Stimulated activated CD4-positive, alpha-beta T cell treated with anti-CD3 and anti-CD28 coated beads, Interleukin-4, amount 100 ng/mL, for 1 hour (primary cell): ENCODE measurements at places on chromosomes 1 and 21.

GRCh38 chr1:41791667-41792484, 126.8 kb downstream of the HIVEP3 start:
- DNase-seq = peak; percentile 30

DNA sequence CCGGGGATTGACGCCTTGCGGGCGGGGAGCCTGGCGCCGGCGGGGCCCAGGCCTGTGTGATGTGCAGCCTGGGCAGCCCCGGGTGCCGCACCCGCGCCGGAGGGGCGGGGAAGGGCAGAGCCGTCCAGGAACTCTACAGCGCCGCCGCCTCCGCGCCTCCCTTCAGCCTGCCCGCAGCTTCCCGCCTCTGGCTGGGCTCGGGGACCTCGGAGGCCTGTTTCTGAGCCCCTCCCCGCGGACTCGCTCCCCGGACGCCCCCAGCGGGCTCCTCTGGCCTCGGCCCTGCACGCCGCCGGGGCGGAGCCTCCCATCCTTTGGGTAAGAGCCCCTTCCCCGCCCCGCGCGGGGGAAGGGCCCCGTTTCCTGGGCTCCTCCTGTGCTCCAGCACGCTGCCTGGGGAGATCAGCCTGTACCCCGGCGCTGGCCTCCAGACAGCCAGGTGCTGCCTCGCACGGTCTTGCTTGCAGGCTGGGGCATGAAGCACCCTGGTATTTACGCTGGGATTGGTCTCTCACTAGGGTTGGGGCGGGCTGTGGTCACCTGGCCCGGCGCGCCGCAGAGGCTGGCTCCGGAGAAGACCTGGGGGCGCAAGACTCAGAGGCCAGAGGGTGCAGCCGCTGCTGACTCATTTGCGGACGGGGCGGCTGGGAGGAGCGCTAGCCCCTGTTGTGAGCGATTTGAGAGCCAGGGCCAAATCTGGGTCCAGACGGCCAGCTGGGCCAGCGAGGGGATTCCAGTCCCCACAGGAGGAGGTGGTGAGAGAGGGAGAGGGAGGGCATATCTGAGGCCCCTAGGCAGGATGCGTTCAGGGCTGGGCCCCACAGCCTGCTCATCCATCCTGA, 5.7 kb upstream of the ACOT11 start:
- DNase-seq = peak; percentile 55

DNA sequence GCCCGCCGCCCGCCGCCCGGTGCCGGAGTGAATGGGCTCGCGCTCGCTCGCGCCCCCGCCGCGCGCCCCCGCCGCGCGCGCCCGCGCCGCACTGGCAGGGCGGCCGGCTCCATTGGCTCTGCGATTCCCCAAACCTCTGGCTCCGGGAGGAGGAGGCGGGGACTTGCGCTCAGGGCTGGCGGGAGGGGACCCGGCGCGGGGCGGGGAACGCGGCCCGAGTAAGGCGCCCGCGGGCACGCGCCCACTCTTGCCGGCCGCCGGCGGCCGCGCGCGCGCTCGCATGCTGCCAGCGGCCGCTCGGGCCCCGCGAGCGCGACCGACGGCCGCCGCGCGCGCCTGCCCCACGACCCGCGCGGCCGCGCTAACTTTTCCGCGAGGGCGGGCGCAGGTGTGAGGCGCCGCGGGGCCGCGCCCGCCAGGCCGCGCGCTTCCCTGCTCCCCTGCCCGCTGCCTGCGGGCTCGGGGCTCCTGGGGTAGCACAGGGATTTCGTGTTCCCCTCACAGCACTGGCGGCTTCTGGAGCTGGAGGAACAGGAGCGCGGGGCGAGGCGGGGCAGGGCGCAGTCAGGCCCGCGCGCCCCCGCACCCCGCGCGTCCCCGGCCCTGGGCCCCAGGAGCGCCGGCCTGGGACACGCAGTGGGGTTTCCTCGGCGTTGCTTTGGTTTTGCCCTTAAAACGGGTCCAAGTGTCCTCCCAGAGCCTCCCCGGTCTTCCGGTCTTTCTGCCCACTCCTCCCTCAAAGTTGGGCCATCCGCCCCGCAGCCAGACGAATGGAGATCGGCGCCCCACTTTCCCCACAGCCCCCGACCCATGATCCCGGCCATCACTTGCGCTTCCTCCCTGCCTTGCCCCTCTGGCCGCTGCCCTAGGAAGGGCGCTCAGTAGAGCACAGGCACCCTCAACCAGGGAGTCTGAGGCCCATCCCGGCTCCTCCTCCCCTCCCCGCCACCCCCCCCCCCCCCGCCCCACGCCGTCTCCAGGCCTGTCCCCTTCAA, 101.5 kb downstream of the CASZ1 start:
- DNase-seq = peak; percentile 76

DNA sequence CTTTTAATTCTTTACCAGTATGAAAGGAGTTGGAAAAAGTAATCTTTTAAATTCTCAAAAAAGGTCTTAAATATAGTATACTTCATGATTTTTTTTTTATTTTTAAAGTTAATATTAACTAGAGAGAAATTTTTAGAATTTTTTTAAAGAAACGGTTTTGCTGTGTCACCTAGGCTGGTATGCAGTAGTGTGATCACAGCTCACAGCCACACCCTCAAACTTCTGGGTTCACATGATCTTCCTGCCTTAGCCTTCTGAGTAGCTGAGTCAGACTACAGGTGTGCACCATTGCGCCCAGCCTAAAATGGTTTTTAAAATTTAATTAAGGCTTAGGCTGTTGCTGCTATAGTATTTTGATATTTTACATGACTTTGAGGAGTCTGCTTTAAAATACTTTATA, 52.4 kb downstream of the TLCD4 start:
- no peak for DNase-seq

GRCh38 chr1:94395231-94395630, 23.0 kb upstream of the ABCD3 start:
- DNase-seq = no peak

DNA sequence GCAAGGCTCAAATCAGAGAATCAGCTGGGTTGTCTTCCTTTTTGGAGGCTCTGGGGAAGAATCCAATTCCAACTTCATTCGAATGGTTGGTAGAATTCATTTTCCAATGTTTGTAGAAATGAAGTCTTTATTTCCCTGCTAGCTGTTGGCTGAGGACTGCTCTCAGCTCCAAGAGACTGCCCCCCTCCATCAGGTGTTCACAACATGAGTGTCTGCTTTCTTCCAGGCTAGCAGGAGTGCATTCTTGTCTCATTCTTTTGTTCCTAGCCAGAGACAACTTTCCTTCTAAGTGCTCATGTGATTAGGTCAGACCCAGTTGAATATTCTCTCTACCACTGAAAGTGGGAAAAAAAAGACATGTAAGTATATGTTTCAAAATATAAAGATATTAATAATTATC, 95.2 kb downstream of the HLX start:
- DNase-seq = no peak

GRCh38 chr1:227666286-227666685, 68.8 kb downstream of the JMJD4 start:
- no peak for DNase-seq

DNA sequence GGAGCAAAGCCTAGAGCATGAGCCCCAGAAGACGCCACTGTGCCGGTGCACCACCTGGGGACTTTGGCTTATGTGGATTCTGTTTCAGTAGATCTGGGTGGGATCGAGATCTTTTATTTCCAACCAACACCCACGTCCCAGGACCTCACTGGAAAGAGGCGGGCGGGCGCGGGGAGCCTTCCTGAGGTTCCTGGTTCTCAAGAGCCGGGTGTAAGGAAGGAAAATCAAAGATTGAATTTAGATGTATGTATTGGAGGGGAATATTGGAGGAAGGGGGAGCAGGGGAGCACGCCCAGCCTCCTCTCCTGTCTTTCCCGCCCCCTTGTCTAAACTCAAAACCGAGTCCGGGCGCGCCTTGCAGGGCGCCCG, 6.2 kb upstream of the OLIG2 start:
- no peak for DNase-seq

- no peak for DNase-seq
Observed at GRCh38 chr21:29418813-29419212, 120.1 kb downstream of the BACH1 start.

- DNase-seq = no peak
Observed at GRCh38 chr1:84928979-84929378, 36.0 kb upstream of the LPAR3 start.

GRCh38 chr1:177274687-177275211, 104.0 kb downstream of the BRINP2 start:
- no peak for DNase-seq

DNA sequence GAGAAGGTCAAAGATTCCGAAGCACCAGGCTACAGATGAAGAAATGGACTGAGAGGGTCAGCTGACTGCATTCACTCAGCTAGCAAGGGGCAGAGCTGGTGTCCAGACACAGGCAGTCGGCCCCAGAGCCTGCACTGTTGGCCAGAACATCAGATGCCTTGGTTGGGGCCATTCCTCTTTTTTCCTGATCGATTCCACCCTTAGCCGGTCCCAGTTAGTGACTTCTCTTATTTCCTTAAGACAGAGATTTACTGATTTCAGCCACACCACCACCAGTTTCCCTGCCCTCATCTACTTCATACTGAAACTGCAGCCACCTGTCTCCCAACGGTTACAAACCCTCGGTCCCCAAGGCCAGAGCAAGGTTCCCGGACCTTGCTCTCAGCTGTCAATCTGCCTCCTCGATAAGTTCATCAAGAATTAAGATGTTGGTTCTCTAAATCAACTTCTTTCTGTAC, 11.5 kb downstream of the CD58 start:
- DNase-seq = no peak

DNA sequence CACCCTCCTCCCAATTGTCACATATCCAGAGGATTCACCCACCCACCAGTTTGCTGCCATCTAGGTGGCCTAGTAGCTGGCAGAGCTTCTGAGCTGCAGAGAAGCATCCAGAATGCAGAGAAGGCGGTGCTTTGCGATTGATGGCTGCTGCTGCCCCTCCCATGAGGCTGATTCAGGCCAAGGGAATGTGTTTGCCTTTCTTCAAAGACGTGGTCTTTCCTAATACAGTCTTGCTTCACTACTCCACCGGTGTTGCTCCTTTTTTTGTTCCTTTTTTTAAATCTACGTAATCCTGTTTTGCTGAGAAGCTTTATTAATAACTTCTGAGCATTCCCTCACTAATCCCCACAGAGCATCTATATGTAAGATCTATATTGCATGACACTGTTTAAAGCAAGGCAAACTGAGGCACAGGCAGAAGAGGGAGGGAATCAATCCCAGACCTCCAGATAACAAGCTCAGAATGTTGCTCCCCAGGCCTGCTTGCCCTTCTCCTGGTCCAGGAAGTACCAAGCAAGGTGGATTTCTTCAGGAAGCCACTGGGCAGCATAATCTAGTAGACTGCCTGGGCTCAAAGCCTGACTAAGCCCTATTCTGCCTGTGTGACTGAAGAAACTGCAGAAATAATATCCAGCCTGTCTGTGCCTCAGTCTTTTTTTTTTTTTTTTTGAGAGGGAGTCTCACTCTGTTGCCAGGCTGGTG, 275.5 kb upstream of the FMN2 start:
- DNase-seq = no peak

DNA sequence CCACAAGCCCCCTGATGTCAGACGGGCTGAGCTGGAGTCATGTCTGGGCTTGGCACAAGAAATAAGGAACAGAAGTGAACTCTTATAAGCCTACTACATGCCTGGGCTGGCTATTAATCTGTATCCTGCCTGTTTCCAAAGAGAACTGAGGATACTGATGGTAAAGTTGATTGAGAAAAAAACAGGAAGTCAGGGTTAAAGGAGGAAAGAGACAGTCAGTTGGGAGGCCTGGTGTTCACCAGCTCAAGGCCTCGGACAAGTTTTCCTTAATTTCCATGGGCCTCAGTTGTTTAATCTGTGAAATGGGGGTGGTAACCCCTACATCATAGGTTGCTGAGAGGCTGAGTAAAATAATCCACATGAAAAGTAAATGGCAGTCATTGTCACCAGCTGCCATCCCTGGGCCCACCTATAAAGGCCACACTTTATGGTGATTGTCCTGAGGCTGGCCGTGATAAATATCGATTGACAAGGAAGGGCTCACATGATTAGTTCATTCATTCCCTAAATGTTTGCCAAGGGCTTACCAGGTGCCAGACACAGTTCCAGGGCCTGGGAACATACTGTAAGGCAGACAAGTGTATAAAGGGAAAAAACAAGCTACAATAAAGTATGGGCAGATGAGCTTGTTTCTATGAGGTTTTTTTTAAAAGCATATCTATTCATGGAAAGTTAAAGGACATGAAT, 2.8 kb downstream of the ALDH4A1 start:
- no peak for DNase-seq

DNA sequence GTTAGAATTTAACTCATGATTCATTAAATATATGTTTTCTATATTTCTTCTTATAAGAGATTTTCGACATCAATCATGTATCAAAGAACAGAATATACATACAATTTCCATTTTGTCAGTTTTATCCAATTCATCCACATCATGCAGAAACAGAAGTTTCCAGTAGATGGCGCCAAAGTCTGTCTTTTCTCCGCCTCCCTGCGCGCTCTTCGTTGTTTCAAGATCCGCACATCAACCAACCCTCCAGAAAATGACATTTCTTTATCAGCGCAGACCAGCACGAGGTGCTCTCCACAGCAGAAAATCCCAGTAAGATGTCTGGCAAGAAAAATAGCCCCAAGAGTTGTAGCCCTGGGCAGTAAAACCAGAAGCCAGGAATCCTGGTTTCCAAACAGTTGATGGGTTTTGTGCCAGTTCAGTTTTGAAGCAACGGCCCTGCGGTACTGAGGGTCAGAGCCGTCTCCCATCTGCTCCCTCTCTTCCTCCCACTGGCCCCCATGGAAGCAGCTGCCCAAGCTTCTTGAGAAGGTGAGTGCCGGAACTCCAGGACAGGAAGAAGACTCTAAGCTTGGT, 38.6 kb upstream of the GPR137B start:
- DNase-seq = peak; percentile 46

DNA sequence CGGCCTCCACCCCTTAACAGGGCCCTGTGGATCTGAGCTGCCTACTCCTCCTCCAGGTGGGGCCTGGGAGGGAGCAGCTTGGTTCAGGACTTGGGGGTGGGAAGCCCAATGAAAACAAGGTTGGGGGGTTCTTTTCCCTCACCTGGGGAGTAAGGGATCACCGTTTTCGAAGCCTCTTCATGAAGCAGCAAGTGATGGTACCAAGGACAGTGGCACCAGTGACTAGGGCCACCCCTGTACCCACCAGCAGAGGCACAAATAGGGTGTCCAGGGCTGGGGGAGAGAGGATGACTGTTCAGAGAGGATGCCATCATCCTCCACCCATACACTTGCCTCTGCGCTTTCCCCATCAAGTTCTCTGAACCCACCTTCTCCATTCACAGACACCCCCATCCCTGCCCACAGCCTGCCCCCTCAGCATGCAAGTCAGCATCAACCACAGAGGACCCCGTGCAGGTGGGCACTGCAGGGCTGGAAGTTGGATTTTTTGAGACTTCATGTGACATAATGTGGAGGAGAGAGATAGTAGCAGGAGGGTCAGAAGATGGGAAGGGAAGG, 6.7 kb downstream of the IGSF8 start:
- DNase-seq = no peak
